Eye (tissue), 1 donor: ENCODE measurements at places on chromosomes 4 and X.

GRCh38 chrX:86369847-86370630 is 221.8 kb downstream of the DACH2 start:
- DNase-seq = no peak

DNA sequence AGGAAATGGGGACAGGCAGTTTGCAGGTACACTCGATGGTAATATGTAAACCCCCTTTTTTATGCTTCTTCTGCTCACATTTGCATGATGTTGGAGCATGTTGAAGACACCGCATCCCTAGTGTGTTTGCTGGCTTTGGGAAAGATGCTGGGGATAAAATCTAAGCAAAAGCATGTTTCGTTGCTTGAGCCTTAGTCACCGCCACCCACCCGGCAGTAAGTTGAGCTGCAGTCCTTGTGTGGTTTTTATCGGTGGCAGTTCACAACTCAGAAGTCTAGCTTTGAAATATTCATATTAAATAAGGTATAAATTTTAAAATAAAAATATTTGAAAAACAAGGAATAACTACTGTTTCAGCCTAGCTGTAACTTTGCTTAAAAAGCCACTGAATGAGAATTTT is 21.7 kb upstream of the MND1 start:
- DNase-seq = no peak

DNA sequence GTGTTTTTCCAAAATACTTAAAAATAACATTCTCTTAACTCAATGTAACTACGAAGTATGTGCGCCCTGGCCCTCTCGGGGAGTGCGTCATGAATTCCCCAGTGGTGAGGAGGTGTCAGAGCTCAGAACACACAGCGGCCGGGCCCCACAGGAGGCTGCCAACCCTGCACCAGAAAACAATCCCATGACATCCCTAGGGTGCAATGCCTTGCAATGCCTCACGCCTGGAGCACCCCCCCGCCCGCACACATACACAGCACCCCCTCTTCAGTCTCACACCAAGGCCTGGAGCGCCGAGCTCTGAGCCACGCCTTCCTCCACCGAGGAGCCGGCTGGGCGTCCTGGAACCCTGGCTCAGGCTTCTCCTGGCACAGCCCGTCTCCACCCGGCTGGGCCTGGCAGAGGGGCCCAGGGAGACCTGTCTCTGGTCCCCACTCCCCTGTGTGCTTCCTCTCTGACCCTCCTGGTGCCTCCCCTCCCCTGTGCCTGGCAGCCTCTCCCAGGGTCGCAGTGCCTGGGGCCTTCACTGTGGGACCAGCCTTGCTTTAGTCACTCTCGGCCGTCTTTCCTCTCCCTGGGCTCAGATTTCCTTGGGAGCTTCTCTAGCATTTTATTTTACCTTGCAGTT is 108.2 kb upstream of the ADRA2C start:
- DNase-seq = peak; percentile 21

DNA sequence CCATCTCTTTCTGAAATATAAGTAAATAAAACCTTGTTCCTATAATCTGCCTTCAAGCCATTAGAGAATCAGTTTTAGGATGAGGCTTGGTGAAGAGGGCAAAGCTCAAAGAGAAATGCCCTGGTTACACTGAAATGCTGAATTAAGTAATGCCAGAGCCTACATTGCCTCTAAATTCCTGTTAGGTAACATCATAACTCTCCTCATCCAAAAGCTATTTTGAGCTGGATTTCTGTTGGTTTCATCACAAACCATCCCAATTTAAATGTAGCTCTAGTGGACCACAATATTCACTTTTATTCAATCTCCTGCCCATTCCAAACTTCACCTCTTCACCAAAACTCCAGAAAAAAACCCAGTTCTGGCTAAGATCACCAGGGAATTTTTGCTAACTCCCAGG is 1319.7 kb upstream of the TENM3 start:
- DNase-seq = no peak

- DNase-seq = no peak
Observed at GRCh38 chr4:181319629-181320028, 923.6 kb upstream of the TENM3 start.

DNA sequence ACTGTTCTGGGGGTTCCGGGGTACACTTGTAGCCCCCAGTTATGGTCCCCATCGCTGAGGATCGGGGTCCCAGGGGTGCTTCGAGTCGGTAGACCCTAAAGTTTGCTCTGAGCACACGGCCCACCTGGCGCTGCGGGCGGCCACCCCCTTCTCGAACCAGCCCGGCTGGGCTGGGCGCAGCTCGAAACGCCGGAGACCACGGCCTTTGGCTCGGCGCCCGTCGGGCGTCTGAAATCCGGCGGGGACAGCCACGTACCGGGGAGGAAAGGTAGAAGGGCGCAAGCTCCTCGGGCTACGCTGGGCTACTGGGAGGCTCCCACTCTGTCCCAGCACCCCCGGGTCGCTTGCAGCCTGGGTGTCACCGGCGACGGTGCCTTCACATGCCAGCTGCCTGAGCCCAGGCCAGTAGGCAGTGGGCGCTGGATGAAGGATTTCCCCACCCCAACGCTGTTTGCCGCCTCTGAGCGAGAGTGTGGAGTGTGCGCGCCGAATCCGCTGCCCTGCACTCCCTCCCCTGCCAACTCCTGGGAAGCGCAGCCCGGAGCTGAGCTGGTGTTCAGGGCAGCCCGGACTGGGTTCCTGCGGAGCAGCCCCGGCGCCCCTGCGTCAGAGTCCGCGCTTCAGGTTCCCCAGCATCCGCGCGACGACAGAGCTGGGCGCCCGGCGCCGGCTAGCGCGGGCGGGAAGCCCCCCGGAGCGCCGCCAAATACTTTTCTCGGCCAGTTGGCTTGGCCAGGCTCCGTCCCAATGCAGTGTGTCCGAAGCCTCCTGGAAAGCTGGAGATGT is 637 bp downstream of the MAMLD1 start:
- DNase-seq = peak; percentile 72
